Activated naive CD8-positive, alpha-beta T cell treated with anti-CD3 and anti-CD28 coated beads for 36 hours (primary cell): ENCODE measurements at places on chromosomes 3 and 15.

- DNase-seq = no peak
Observed at GRCh38 chr3:153043729-153044328, 118.2 kb upstream of the RAP2B start.

- DNase-seq = no peak
Observed at GRCh38 chr3:44883213-44883955, 9.0 kb downstream of the TGM4 start.

GRCh38 chr3:151800431-151800830 lies 13.5 kb upstream of the AADAC start:
- DNase-seq = no peak

DNA sequence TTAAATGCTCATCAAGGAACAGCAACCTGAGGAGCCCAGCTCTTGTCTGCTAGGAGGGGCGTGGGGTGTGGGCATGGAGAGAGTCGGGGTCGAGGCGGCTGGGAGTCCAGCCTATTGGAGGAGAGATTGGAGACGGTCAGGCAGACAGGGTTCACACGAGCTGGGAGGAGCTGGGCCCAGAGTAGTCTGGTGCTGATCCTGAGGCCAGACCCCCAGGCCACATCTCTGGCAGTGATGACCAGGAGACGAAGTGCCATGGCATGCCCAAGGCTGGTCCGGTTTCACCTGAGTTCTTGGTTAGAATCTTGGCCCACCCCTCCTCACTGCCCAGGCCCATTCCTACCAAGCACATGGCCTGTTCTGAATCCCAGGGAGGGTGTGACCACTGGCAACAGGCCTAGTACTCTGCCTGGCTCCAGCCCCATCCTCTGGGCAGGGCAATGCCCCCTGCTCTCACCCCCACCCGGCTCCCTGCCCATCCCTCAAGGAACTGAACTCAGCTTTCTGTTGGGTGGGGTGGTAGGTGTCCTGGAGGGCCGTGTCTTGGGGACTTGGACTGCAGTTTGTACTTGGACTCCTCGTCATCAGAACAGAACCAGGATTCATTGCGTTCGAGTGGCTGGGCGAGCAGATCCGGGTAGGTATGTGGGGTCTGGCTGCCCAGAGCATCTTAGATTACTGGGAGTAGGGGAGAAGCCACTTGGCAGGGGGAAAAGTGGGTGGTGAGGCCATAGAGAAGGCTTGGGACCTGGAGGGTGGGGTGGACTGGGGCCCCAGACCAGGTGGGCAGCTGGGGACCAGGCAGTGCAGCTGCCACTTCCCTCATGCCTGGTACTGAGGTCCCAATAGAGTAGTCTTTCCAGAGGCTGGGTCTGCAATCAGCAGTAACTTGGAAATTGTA lies 20.8 kb downstream of the SLC28A1 start:
- no peak for DNase-seq

GRCh38 chr3:47016086-47016933 lies 36.8 kb downstream of the NBEAL2 start:
- DNase-seq = no peak

GRCh38 chr3:73365756-73366397 lies 258.9 kb downstream of the PDZRN3 start:
- no peak for DNase-seq

- DNase-seq = no peak
Observed at GRCh38 chr3:37712421-37712820, 149.3 kb upstream of the CTDSPL start.

GRCh38 chr15:78000091-78000926 lies 77.2 kb downstream of the TBC1D2B start:
- DNase-seq = peak; percentile 75

- no peak for DNase-seq
Observed at GRCh38 chr3:148077318-148077923, 620.3 kb upstream of the AGTR1 start.

- DNase-seq = peak; percentile 28
Observed at GRCh38 chr3:57007521-57008460, 52.7 kb upstream of the SPATA12 start.

GRCh38 chr3:71229905-71230657 lies 353.4 kb downstream of the FOXP1 start:
- no peak for DNase-seq

- no peak for DNase-seq
Observed at GRCh38 chr3:193342551-193342950, 36.0 kb downstream of the ATP13A5 start.

- DNase-seq = no peak
Observed at GRCh38 chr15:64694816-64695215, 80.6 kb downstream of the RBPMS2 start.

GRCh38 chr3:159928666-159929065 lies 60.0 kb upstream of the IL12A start:
- DNase-seq = no peak

- no peak for DNase-seq
Observed at GRCh38 chr3:177209509-177209908, 12.2 kb upstream of the TBL1XR1 start.

DNA sequence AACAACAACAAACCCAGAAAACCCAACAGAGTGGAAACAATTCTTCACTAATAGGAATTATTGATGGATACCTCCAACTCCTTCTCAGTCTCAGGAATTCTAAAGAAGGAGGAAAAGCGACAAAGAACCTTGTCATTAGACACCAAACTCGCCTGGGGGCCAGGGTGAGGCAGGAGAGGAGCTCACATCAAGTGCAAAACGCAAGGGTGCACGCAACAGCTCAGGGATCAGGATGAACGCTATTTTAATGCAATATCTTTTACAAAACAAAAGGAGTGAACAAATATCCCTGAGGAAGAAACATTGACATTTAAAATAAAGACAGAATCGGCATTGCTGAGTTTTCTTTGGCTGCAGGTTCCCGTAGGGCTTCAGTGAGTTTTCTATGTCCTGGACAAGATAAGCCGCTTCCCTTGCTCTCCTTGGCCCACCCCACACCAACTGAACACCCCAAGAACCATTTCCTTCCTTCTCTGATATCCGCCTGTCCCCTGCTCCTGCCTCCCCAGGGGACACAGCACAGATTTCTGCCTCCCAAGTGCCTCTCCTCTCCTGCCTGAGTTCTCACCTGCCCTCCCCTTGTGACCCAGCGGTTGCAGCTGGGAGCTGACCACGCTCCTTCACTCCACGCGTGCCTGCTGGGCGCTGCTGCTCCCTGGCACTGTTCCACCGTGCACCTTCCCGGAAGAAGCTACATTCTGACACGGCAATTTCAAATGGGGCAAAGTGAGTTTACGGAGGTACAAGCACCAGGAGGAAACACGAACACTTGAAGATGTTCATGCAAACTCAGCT lies 63.0 kb downstream of the ATP10A start:
- no peak for DNase-seq

DNA sequence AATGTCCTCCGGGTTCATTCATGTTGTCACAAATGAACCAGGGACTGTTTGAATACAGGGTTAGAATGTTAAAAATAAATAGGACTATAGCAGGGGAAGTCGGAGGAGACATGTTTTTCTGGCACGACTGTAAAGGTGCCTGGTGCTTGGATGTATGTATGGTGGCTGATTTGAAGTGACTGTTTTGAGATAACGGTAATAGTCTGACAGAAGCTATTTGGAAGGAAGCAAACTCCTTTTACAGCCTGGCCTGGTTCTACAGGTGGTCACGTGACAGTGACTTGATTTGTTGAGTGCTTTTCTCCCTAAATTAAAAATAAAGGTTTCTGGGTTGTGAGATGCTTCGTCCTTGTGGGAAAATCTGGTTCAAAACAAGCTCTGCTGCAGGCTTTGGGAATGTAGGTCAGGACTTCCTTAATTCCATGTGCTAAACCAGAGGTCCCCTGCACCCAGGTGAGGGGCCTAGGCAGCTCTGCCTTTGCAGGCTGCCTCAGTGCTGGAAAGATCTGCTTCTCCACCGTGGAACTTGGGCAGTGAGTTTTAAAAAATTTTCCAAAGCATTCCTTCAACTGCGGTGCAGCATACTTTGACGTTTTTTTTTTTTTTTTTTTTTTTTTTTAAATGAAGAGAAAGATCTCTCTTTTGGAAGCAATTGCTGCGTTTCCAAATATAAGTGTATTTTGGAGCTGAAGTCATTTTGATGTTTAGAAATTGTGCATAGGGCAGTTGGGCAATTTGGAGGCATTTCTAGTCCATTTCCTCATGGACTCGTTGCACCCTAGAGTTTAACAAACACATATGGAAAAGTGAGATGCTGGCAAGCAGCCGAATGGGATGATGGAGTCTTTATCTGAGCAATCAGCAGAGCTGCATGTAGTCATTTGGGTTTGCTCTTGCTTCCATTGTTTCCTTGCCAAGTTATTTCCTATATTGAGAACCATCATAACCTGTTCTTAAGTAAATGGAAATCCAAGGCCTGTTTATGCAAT lies 30.9 kb downstream of the ITPR1 start:
- no peak for DNase-seq

- peak; percentile 93 for DNase-seq
Observed at GRCh38 chr15:65028921-65029735, at the start of gene MTFMT. MTFMT (minus strand) TSS chr15:65029639; CDS start chr15:65029613, 26 bp downstream.

- no peak for DNase-seq
Observed at GRCh38 chr3:113597596-113598354, 65.4 kb downstream of the SIDT1 start.

GRCh38 chr3:111333642-111334041 lies 208.4 kb upstream of the CD96 start:
- no peak for DNase-seq

DNA sequence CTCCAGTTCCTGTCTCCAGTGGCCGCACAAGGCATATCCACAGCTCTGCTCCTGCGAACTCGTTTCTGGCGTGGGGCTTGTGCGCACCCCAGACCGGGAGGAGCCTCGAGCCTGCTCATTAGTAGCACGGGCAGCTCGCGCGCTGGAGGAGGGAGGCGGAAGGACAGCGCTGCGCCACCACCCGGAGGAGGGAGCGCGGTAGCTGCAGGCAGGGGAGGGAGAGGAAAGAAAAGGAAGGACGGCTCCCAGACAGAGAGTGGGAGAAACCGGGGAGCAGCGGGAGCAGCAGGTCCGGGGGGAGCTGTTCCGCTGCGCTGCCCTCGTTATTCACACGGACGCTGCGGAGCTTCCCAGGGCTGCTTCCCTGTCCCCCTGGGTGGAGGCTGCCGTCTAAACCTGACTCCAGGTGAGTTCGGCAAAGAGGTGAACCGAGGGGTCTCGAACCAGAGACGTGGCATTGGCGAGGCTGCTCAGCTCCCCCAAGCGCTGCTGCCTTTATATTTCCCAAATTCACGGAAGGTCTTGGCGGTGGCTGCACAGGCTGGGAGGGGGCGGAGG lies 121.3 kb upstream of the ZNF717 start:
- no peak for DNase-seq

DNA sequence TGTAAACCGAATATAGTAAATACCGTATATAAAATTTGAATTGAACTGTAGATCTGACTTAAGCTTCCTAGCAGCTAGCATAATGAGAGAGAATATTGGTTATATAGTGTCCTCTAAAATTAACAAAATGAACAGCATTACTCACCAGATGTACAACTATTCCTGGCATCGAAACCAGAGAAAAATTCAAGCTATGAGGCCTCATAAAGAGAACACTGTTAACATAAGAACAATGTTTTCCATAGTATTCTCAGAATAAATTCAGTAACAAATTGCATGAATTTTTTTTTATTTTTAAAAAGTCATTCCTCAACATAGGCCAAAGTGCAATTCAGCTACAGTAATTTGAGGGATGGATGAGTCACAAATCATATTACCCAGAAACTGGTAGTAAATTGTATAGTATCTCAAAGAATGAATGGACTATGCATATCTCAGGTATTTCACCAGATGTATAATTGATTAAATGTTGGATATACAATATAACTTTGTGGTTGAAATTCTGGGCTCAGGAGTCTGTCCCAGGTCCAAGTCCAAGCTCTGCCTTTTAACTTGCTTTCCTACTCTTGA lies 5.0 kb downstream of the TMEM207 start:
- DNase-seq = no peak

GRCh38 chr3:64493149-64493548 lies 194.7 kb downstream of the ADAMTS9 start:
- no peak for DNase-seq

DNA sequence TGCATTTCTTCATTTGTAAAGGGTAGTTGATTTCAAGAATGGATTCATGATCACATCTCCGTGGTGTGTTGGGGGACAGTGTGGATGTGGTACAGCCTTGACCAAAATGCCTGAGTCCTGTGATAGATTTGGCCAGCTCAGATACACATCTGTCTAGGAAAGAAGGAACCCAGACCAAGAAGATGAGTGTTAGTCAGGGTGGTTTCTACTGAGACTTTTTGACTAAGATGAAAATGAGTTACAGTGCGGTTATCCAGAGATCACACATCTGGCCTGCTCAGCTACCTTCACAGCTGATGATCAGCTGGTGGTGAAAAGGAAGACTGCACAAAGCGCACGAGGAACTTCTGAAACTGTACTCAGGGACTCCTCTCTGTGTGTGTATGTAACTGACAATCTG lies 68.0 kb downstream of the FNDC3B start:
- DNase-seq = peak; percentile 65

GRCh38 chr3:127889461-127889863 lies 25.6 kb upstream of the KBTBD12 start:
- no peak for DNase-seq

DNA sequence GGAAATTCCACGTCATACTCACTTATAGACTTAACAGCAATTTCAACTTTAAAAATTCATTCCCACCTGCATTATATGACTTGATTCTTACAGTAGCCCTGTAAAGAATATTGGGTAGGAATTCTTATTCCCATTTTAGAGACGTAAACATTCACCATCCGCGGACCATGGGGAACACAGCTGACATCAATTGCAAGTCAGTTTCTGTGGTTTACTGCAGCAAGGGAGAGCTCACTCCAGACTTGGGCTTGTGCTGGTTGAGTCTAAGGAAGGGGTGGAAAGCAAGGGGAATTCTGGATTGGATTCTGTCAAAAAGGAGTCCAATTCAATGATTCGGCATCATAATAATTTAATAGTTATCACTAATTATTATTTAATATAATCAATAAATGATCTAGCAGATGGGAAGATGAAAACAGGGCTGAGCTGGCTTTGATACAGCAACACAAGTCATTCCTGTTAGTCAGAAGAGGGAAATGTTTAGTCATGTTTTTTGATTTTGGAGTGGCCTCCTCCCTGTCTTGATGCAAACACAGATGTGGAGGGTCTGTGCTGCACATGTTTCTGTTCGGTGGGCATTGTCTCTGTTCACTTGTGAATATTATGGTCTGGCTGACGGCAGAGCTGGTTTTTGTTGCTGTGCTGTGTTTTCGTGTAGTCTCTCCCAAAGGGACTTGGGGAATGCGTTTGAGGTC lies 9.7 kb downstream of the LIPC start:
- no peak for DNase-seq

DNA sequence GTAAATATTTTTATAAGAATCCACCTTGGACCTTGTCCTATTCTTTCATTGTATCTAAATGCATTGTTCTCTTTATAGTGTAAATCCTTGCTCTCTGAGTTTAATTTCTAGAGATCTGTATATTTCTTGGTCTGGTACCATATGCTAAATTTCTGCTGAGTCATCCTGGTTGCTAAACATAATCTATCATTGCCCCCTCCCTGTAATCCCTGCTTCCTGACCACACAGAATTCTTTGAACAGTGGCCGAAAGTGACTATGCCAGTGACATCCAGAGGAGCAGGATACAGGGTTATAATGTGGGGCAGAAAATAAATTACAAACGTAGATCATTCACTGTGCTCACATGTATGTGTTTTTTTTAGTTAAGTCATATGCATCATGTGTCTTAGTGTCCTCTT lies 143.1 kb downstream of the DIPK2A start:
- DNase-seq = no peak
